ENCODE measurements at places on chromosomes 2 and 18. TPM values are rescaled to one million over a fixed set of nuclear protein-coding genes. Genes with fewer than 3 reads are reported as not detected.

The ATF2 gene
- total RNA-seq = 65.8 TPM

The MBP gene
- 107 TPM for total RNA-seq

The TMBIM1 gene
- total RNA-seq = 64.5 TPM

The OR6B2 gene
- not detected for total RNA-seq

The DNAH7 gene
- not detected for total RNA-seq
